Cardiac fibroblast (primary cell): ENCODE measurements at places on chromosomes 5 and 9.

DNA sequence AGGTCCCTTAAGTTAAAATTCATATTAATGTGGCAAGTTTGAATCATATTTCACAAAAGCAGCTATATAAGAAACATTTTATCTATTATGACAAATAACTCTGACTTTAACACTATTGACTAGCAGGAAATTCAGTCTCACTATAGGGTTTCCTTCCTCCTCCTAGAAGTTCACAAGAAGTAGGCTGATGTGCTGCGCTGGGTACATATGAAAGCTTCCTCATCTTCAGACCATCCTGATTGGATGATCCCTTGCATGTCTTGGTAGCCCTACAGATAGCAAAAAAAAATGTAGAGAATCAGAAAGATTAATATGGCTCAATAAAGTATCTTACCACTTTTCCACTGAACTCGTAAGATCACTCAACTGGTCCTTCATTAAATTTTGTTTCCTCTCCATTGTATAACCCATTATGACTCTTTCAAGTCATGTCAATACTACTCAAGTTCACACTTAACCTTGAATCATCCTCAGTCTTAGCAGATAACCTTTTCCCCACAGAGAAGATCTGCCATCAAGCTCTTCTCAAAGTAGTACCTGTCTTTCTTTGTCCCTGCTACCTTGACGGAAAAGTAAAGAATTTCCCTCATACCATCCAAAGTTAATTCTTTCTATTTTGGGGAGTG, 11.5 kb upstream of the PSIP1 start:
- DNase-seq: no peak

GRCh38 chr5:124131466-124131865, 615.0 kb downstream of the ZNF608 start:
- DNase-seq: no peak

GRCh38 chr5:81300921-81301270, 491 bp upstream of the ZCCHC9 start:
- DNase-seq: no peak

DNA sequence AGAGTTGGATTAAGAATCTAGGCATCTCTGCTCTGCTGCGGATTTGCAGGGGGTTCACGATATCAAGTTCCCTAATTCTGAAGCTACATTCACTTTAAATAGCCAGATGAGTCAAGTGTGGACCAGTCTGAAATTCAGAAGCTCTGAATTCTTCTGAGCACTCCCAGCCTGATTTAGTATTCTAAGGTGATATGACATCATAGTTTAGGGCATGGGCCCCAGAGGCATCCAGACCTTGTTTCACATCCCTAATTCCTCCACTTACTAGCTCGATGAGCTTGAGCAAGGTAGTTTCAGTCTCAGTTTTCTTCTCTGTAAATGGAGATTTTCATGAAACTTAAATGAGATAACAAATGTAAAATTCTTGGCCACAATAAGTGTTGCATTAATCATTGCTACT, 65.2 kb downstream of the TMEM167A start:
- DNase-seq: peak; percentile 6

GRCh38 chr9:117722108-117722761, 18.0 kb downstream of the TLR4 start:
- no peak for DNase-seq

DNA sequence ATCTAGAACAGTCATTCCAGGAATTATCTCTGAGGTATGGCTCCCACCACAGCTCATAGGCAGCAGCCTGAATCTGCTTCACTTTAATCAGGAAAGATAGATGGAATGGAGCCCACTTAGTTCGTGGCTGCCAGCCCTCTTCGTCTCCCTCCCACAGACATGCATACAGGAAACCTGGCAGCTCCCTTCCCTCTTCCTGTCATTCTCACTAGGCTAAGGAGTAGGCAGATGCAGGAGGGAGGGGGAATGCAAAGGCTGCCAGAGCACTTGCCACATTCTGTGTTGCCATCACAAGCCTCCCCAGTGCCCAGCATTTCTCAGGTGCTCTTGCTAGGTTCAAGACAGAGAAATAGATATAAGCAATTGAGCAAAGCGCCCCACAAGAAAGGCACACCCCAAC, 378.9 kb downstream of the ELAVL2 start:
- no peak for DNase-seq

- DNase-seq: no peak
These were observed 33.0 kb upstream of the CCDC112 start for GRCh38 chr5:115329475-115329874.

DNA sequence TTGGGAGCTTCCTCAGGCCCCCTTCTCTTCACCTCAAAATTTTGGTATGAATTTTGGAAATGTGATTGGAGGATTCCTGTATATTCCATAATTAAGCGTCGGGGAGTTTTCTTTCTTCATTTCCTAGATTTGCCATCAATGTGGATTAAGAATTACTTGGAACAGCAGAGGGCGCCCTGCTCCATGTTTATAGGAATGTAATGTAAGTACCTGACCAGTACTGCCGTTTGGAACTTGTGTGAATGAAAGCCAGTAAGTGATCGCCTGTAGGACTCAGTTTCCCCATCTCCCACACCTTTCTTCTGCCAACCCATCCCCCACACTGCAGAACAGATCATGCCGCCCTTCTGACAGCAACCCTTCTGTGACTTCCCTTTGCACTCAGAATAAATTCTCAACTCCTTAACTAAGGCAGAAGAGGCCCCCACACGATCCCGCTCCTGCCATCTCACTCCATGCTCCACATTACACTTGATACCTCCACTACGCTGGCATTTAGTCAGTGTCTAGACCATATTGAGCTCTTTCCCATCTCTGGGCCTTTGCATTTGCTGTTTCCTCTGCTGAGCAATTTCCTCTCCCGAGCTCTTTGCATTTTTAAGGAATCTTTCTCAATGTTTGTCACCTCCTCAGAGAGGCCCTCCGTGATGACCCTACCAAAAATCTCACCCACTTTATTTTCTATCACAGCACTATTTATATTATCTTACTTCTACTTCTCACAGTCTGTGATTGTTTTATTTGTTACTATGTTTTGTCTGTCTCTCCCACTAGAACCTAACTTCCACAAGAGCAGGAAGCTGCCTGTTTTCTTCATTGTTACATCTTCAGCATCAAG, 79.5 kb upstream of the HTR4 start:
- peak; percentile 90 for DNase-seq

DNA sequence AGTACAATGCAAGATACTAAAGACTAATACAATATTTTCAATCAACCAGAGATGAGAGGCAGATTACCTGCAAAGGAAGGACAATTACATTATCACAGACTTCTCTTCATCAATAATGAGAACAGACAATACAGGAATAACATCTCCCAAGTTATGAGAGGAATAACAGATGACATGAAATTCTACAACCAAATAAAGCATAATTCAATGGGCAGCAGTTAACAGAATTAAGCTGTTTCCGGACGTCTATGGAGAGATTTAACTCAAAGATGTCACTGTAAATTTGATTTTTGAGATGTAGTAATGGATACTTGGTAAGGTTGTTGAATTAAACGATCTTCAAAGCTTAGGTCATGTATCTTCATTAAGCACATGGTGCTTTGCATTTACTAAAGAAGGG, 19.8 kb upstream of the PARP8 start:
- no peak for DNase-seq

DNA sequence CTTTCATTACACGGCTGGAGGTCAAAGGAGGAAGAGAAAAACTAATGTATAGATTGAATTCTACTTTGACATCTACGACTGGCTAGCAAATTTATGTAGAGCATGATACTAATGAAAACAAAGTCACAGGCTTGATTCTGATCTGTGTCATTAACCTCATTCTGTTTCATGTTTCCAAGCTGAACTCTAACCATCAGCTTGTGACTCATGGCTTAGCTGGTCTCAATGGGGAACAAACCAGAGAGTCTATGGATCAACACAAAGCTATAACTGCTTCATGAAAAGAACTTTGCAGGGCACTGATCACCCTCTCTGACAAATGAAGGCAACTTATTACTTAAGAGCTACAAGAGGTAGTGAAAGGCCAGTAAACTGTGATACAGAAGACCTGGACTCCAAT, 23.6 kb upstream of the PDE4D start:
- DNase-seq: no peak

- DNase-seq: no peak
These were observed 37.8 kb upstream of the KIF2A start for GRCh38 chr5:62268234-62268633.

DNA sequence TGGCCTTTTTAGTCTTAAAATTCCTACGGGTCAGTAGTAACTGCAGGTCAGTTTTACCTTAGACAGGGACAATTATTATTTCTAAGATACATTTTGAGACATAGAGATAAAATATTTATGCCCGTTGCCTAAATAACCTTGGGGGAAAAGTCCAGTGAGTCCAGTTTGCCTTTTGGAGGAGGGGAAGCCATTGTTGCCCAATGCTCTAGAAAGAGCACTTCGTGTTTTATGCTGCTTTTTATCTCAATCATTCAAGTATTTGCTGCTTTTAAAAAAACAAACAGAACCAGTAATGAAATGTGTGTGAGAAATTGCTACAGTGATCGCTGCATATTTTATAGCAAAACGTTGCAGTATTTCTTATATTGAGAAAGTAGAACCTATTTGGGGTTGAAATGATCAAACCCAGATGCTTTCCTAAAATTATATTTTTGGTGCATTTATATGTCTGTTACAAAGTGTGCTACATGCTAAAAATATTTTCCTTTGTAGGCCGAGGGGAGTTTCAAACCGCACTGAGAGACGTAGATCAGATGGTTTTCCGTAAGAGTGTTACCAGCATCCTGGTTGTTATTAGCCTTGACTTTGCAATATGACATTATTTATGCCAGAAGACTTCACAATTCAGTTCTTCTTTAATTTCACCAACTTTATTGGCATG, 266.8 kb downstream of the AOPEP start:
- no peak for DNase-seq

GRCh38 chr5:161312882-161313281, 233.6 kb downstream of the GABRB2 start:
- DNase-seq: no peak

GRCh38 chr9:98951967-98952366, 8.3 kb downstream of the COL15A1 start:
- no peak for DNase-seq
